ENCODE measurements at places on chromosomes 3 and 15. TPM values are rescaled to one million over a fixed set of nuclear protein-coding genes. Genes with fewer than 3 reads are reported as not detected.

Gene PIGBOS1
- total RNA-seq: 6.1 TPM

Gene CCDC174
- total RNA-seq: 15.5 TPM

Gene SOX14
- total RNA-seq: not detected

Gene GOLGA8J
- not detected for total RNA-seq

Gene TIPARP
- total RNA-seq: 65.9 TPM

Gene CPNE9
- total RNA-seq: not detected

Gene SLC6A11
- total RNA-seq: not detected

Gene ALDH1L1
- 0.16 TPM for total RNA-seq

Gene GOLGA8N
- total RNA-seq: 14.1 TPM

Gene GPR62
- total RNA-seq: not detected

Gene GALNT15
- total RNA-seq: 9.4 TPM

Gene CCDC54
- total RNA-seq: not detected

Gene PRSS50
- total RNA-seq: not detected

Gene GOLGA8Q
- total RNA-seq: 0.49 TPM

Gene TGM5
- total RNA-seq: not detected

Gene MCTP2
- 29.9 TPM for total RNA-seq

Gene ETFA
- 80.6 TPM for total RNA-seq

Gene TOMM70
- 53.3 TPM for total RNA-seq

Gene CCR3
- not detected for total RNA-seq

Gene AMOTL2
- 611 TPM for total RNA-seq

Gene DISP2
- total RNA-seq: 0.65 TPM

Gene QTRT2
- 12.0 TPM for total RNA-seq

Gene GABRB3
- total RNA-seq: 0.85 TPM

Gene RTP3
- total RNA-seq: not detected

Gene PRKCD
- total RNA-seq: 4.5 TPM

Gene PPP1R14D
- not detected for total RNA-seq

Gene CTXN2
- total RNA-seq: not detected

Gene OSTN
- total RNA-seq: not detected

Gene CAV3
- 0.12 TPM for total RNA-seq

Gene BLOC1S6
- total RNA-seq: 85.9 TPM

Gene GPR160
- 0.36 TPM for total RNA-seq

Gene KLF15
- total RNA-seq: 0.49 TPM

Gene GREM1
- 1,377 TPM for total RNA-seq
